ENCODE measurements at places on chromosomes 2 and 18.

DNA sequence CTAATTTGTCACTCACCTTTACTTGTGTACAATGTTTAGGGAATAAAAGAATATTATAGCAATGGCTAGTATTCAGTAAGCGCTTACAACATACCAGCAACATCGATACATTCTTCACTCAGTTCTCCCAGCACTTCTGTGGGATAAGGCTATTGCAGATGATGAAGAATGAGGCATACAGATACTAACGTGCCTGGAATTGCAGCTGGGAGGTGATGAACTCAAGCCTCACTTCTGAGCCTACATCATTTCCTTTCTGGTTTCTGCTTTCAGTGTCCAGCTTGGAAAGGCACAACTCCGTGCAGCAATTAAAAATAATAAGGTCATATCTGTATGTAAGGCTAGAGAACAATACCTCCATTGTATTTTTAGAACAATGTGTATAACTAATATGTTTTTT lies 95.4 kb upstream of the AQP4 start:
- no peak for DNase-seq

DNA sequence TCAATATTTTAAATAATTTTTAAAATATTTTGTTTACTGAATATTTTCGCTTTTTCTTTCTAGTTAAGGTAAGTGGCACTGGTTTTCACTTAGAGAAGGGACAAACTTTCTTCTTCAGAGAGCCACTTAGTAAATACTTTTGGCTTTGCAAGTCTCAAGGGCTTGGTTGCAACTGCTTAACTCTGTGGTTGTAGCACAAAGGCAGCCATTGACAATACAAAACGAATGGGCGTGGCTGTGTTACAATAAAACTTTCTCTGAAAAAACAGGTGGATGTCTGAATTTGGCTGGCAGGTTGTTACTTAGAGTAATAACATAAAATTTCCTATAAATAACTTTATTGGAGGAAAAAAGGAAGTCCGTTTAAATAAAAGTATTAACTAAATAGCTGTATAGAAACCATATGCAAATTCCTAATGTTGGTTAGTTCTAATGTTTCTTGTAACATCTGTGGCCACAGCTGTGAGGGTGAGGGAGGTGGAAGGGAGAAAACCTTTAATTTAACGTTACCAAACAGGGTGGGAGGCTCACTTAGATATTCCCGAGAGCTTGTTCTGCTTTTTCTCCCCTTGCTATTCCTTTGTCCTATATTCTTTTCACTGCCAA lies 62.4 kb upstream of the TNP1 start:
- no peak for DNase-seq

GRCh38 chr2:189076572-189076971 lies 102.4 kb downstream of the COL3A1 start:
- DNase-seq = no peak

- no peak for DNase-seq
Observed at GRCh38 chr2:195343942-195344530, 313.0 kb upstream of the SLC39A10 start.

DNA sequence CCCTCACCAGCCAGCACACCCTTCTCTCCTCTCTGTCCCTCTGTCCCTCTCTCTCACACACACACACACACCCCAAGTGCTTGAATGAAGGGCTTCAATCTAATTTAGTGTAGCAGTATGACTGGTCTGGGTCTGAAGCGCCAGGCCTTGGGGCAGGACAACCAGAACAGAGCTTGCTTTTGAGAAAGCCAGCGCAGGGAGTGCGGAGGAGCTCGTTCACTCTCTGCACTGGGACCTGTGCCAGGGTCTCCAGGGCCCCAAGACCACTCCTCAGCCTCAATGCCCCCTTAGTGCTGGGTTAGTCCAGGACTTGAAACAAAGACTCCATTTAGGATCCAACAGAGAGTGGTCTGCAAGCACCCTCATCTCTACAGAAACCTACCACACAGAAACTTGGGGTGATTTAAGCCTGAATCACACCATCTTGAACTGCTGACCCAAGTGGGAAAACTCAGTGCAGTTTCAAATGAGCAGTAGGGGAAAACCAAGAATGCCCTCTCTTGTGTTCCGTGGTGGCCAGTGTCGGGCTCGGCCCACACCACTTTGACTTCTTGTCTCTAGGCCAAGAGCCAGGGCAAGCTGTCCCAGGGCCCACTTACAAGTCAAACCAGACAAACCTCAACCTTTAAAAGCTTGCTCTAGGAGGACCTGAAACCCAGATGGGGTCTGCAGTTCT lies 66.6 kb upstream of the WIPF1 start:
- DNase-seq = no peak

DNA sequence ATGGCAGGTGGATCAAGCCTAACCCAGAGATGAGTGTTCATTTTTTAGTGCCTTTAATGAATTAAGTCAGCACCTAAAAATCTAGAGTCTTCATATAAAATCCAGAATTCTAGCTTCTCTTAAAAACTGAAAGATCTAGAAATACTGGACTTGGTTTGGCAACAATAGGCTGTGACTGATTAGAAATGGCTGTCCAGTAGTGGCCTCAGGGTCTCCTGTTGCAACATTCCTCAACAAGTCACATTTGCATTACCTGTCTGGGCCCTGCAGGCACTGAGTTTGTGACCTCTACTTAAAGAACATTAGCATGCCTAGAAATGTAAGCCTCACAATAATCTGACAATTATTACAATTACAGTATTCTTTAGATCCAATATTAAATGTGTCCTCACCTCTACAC lies 33.1 kb downstream of the MBD2 start:
- DNase-seq = no peak
